Vagina (tissue), 2 donors: ENCODE measurements at places on chromosomes 5 and 9. TPM values are rescaled to one million over a fixed set of nuclear protein-coding genes. Genes with fewer than 3 reads are reported as not detected.

- H3K36me3 ChIP-seq: no peaks in the 10 kb centered on the region
- no peaks in the 10 kb centered on the region for H3K27me3 ChIP-seq
- no peak for DNase-seq
- H3K27ac ChIP-seq: peak overlapping the region; percentile 61
- H3K4me1 ChIP-seq: peaks cover 31% of the 10 kb centered on the region
These were observed 47.1 kb upstream of the RAI14 start for GRCh38 chr5:34608859-34609648.

- H3K4me1 ChIP-seq: no peaks in the 10 kb centered on the region
- no peak overlapping the region for H3K27ac ChIP-seq
- DNase-seq: no peak
These were observed 190.8 kb downstream of the CDH12 start for GRCh38 chr5:22662391-22662790.

DNA sequence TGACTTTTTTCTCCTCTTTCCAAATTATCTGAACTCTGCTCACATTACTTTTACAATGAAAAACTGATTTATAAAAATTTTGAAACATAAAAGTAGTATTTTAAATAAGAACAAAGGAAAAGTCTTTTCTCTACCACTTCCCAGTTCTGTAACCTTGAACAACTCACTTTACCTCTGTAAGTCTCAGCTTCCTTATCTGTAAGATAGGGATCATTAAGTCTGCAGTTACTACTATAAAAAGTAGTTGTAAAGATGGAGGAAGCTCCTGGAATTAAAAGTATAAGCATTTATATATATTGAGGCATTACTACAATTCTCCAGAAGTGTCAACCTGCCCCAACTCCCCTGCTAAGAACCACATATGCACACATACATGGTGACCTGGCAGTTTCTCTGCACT lies 88.0 kb downstream of the TTC39B start:
- H3K4me1 ChIP-seq: peaks cover 10% of the 10 kb centered on the region
- H3K27me3 ChIP-seq: no peaks in the 10 kb centered on the region
- H3K4me3 ChIP-seq: no peak overlapping the region
- no peak overlapping the region for H3K27ac ChIP-seq

DNA sequence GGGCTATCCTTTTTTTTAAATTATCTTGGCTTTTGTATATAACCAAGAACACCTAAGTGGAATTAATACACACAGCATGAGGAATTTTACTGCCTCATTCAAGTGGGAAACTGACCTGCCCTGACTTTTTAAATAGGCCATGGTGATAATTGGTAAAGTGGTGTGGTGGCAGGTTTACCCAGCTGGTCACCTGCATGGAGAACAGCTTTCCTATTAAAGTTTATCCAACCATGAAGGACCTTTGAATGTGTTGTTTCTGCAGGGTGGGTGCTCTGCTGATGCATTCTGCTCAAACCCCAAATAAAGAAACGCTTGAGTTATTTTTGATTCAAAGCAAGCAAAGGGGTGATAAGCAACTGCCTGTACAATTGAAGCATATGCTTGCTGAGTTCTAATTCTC lies 261.0 kb upstream of the GRIN3A start:
- H3K36me3 ChIP-seq: no peaks in the 10 kb centered on the region
- H3K27ac ChIP-seq: no peak overlapping the region
- no peak for DNase-seq
- no peaks in the 10 kb centered on the region for H3K4me1 ChIP-seq

DNA sequence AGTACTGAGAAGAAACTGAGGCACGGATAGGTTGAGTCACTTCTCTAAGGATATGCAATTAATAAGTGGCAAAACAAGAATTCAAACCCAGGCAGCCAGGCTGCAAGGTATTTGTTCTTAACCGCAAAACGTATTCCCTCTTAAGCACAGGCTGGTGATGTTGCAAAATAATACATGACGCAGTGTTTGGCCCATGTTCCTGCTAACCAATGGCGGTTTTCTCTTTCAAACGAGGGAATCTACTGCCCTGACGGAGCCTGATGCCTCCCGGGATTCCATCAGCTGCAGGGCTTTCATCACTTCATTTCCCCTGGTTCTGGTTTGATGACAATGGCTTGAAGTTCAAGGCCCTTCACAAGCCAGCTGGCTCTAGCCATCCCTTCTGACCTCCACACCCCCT lies 154.8 kb downstream of the SLIT3 start:
- H3K36me3 ChIP-seq: no peaks in the 10 kb centered on the region
- no peak for DNase-seq
- no peak overlapping the region for H3K27ac ChIP-seq
- no peaks in the 10 kb centered on the region for H3K27me3 ChIP-seq

Gene CD72
- 5.6 TPM for total RNA-seq
